ENCODE measurements at places on chromosomes 12 and 14. TPM values are rescaled to one million over a fixed set of nuclear protein-coding genes. Genes with fewer than 3 reads are reported as not detected.

DNA sequence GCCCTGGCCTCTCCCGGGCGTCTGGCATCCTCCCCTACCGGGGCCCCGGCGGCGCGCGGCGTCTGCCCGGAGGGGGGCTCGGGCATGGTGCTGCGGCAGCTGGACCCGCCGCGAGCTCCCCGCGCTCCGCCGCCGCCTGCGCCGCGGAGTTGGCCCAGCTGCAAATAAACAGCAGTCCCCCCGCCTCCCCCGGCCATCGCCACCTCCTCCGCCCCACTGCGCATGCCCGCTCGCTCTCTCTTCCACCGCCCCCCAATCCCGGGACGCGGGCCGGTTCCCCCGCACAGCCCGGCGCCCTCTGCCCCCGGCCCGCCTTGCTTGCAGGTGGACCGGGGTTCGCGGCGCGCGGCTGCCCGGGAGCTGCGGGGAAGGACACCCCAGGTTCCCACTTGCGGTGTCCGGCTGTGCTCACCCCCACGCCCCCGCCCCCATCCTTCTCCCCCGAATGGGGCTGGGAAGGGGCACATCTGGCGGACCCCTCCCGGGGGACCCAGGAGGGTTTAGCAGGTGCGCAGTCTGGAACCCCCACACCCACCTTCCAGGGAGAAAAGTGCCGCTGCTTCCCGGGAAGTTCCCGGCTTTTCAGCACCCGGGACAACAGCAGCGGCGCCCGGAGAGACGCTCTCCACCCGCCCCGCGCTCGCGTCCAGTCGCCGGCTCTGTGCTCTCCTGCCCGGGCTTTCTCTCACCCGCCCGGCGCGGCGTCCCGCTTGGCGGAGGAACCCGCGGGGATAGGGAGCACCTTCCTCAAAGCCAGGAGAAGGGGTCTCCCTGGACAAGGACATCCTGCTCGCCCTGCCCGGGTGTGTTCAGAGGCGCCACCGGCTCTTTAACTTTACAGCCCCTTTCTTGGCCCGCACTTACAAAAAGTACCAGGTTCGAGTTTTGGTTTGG lies at the start of gene TMTC1:
TSS of gene TMTC1 (minus strand) at position 170 of the 894 bp plus-strand sequence. CDS start 191 bp downstream, outside the sequence.
- peaks cover 12% of the 10 kb centered on the region for H3K4me1 ChIP-seq
- no peaks in the 10 kb centered on the region for H3K36me3 ChIP-seq
- peak within 1 kb of the TSS; percentile 38 for H3K4me3 ChIP-seq
- peak; percentile 42 for DNase-seq
- no peaks in the 10 kb centered on the region for H3K27me3 ChIP-seq
- H3K27ac ChIP-seq: peak within 1 kb of the TSS; percentile 64

GRCh38 chr12:53631721-53632120 lies 5.5 kb upstream of the ATF7 start:
- DNase-seq: no peak
- no peak overlapping the region for H3K27ac ChIP-seq
- H3K4me3 ChIP-seq: no peak overlapping the region
- no peaks in the 10 kb centered on the region for H3K4me1 ChIP-seq
- no peaks in the 10 kb centered on the region for H3K36me3 ChIP-seq

- no peak overlapping the region for H3K4me3 ChIP-seq
- no peak for DNase-seq
- no peak overlapping the region for H3K27ac ChIP-seq
- no peaks in the 10 kb centered on the region for H3K27me3 ChIP-seq
- H3K4me1 ChIP-seq: no peaks in the 10 kb centered on the region
- H3K36me3 ChIP-seq: no peaks in the 10 kb centered on the region
These were observed 120.7 kb upstream of the PTPRB start for GRCh38 chr12:70757830-70758493.

DNA sequence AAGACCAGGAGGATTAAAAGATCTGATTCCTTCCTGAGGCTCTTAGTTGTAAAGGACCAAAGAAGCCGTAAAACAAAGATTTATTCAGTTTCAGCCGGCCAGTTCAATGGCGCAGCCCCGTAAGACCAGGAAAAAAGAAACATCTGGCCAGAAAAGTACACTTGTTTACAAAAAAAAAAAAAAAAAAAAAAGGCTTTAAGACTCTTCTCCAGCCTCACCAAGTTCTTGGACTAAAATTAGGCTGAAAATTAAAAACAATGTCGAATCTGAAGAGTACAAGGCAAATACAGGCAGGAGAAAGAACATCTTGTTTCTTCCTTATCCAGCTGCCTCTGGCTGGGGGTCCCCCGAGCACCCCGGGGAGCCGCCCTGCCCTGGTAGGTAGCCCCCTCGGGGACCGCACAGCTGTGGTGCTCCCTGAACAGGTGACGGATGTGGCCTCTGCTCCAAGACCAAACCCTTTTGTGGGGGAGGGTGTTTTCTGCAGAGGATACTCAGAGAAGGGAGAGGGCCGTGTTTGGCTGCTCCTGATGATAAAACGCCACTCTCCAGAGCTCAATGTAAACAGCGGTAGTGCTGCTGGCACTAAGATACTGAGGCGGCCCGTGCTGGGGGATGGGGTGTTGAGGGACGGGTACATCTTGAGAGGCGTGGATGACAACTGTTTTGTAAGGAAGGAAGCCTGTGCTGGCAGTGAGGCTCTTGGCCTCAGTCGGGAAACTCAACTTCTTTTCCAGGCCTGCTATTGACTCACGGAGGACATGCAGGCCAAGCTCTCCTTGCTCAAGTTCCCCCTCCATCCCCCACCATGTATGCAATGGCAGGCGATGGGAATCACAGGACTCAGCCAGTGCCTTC lies 201.0 kb upstream of the DIO3 start:
- H3K36me3 ChIP-seq: no peaks in the 10 kb centered on the region
- H3K27me3 ChIP-seq: no peaks in the 10 kb centered on the region
- no peaks in the 10 kb centered on the region for H3K4me1 ChIP-seq

DNA sequence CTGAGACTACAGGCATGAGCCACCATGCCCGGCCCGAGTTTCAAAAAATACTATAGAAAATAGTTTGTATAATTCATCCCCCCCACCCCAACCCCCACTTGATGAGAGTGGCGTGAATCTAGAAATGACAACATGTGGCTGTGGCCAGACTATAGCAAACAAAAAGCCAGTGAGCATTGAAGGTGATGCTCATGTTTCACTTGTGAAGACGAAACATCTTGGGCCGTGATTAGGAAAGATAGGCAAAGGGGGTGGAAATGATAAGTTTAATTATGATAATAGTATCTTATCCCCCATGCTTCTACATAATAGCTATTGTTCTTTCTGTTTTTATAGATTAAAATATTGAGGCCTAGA lies 8.5 kb downstream of the BORCS5 start:
- no peaks in the 10 kb centered on the region for H3K36me3 ChIP-seq
- no peak overlapping the region for H3K27ac ChIP-seq
- DNase-seq: no peak

DNA sequence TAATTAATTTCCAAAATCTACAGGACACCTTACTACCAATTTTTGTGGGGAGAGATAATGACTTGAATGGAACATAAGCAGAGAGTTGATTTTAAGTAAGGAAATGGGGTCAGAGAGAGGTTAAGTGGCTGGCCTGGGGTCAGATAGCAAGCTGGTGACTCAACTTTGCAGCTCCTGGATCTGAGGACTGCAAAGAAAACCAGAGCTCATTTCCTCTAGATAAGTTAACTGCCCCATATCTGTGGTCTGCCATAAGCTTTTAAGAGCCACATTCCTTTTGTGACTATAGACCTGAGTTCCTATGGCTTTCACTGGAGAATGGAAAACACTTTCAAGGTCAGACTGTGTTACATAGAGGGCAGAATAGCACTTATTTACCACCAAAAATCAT lies 201.2 kb upstream of the PRICKLE1 start:
- no peak overlapping the region for H3K4me3 ChIP-seq
- H3K27me3 ChIP-seq: no peaks in the 10 kb centered on the region
- H3K36me3 ChIP-seq: no peaks in the 10 kb centered on the region
- H3K4me1 ChIP-seq: no peaks in the 10 kb centered on the region

GRCh38 chr12:12622418-12622817 lies 10.7 kb downstream of the CREBL2 start:
- peak overlapping the region; percentile 42 for H3K27ac ChIP-seq
- no peaks in the 10 kb centered on the region for H3K27me3 ChIP-seq
- no peak overlapping the region for H3K4me3 ChIP-seq
- DNase-seq: no peak
- peaks cover 23% of the 10 kb centered on the region for H3K4me1 ChIP-seq
- no peaks in the 10 kb centered on the region for H3K36me3 ChIP-seq

DNA sequence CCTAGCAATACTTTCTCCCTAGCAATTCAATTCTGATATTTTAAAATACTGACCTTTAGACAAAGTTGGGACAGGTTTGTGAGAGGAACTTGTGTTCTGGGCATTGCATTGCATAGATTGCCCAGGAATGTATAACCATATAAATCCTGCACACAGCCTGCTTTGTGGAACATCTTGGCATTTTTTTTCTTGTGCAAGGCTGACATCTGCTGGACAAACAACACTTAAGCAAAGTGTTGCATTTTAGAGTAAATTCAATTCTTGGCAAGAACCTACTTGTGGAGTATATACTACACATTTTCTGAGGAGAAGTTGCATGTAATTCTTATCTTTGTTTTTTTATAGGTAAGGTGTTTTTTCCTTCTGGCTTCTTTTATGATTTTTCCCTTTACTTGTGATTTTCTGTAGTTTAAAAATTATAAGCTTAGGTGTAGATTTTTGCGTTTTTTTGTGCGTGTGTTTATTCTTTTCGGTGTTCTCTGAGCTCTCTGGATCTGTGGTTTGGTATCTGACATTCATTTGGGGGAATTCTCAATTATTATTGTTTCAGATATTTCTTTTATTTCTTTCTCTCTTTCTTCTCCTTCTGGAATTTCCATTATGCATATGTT lies 26.4 kb downstream of the TESPA1 start:
- H3K36me3 ChIP-seq: no peaks in the 10 kb centered on the region
- H3K27me3 ChIP-seq: no peaks in the 10 kb centered on the region
- no peak overlapping the region for H3K4me3 ChIP-seq
- no peak overlapping the region for H3K27ac ChIP-seq
- peaks cover 12% of the 10 kb centered on the region for H3K4me1 ChIP-seq

GRCh38 chr14:80781972-80782367 lies 159.6 kb downstream of the CEP128 start:
- no peak overlapping the region for H3K4me3 ChIP-seq
- H3K4me1 ChIP-seq: no peaks in the 10 kb centered on the region
- no peaks in the 10 kb centered on the region for H3K36me3 ChIP-seq
- H3K27me3 ChIP-seq: no peaks in the 10 kb centered on the region
- no peak for DNase-seq

GRCh38 chr14:40003773-40004172 lies 571.5 kb upstream of the FBXO33 start:
- H3K4me1 ChIP-seq: no peaks in the 10 kb centered on the region
- H3K36me3 ChIP-seq: no peaks in the 10 kb centered on the region
- no peak overlapping the region for H3K27ac ChIP-seq
- peak; percentile 24 for DNase-seq

GRCh38 chr14:90518941-90519256 lies 122.1 kb downstream of the CALM1 start:
- peak; percentile 31 for DNase-seq
- no peak overlapping the region for H3K4me3 ChIP-seq
- H3K36me3 ChIP-seq: no peaks in the 10 kb centered on the region
- no peak overlapping the region for H3K27ac ChIP-seq
- no peaks in the 10 kb centered on the region for H3K27me3 ChIP-seq

- no peaks in the 10 kb centered on the region for H3K36me3 ChIP-seq
- no peak overlapping the region for H3K4me3 ChIP-seq
- no peak overlapping the region for H3K27ac ChIP-seq
- H3K4me1 ChIP-seq: no peaks in the 10 kb centered on the region
These were observed 16.7 kb upstream of the E2F7 start for GRCh38 chr12:77082021-77082420.

DNA sequence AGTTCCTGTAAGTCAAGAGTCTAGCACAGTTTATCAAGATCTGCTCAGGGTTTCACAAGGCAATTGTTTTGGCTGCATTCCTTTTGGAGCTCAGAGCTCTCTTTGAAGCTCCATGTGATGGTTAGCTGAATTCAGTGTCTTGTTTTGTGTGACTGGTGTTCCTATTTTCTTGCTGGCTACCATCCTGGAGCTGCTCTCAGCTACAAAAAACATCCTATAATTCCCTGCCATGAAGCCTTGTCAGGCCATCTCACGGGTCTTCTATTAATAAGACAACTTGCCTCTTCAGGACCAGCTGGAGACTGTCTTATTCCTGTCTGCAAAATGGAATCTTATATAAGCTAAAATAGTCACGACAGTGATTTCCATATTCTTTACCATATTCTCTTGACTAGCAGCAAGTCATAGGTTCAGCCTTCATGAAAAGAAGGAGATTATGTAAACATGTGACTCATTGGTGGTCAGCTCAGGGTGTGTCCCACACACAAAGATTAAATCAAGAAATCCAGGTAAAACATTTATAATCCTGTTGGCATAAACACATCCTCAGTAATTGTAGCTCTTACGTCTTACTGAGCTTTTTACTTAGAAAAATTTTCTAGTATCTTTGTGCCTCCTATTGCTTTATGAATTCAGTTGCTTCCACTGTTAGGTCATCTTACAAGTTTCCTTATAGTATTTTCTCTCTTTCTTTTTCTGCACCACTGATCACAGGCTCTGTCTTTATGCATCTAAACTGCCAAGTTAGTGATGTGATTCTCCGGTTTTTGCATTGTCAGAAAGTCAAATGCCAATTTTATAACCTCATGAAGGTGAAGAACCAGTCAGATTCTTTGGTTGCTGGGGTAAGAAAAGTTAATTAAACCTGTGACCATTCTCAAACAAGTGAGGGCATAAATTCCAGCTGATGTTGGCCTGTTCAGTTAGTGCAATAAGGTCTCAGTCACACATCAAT lies 378.5 kb upstream of the MGAT4C start:
- no peaks in the 10 kb centered on the region for H3K27me3 ChIP-seq
- no peak for DNase-seq
- no peak overlapping the region for H3K27ac ChIP-seq
- no peak overlapping the region for H3K4me3 ChIP-seq
- H3K36me3 ChIP-seq: no peaks in the 10 kb centered on the region

DNA sequence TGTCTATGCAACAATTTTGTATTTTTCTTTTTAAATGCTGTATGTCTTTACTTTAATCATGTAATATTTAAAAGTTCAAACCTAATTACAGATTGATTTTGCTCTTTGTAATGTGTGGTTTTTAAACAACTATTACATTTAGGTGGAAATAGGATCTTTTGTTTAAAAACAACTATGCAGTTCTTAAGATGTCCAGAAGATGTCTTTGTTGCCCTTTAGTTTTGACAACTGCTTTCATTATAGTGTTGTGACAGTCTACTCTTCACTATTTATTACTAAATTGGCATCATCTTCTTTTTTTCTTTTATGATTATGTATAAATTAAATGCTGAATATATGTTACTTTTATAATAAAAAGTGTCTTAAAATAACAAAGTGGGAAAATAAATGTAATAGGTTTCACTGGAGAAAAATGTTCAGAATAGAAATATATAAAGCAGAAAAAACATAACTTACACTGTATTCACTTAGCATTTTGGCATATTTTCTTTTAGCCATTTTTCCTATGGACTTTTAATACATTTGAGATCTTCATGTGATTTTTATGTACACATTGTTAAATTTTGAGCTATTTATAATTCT lies 27.1 kb upstream of the PCNX4 start:
- H3K27me3 ChIP-seq: no peaks in the 10 kb centered on the region
- H3K36me3 ChIP-seq: no peaks in the 10 kb centered on the region
- no peak overlapping the region for H3K27ac ChIP-seq
- DNase-seq: no peak

GRCh38 chr14:52834440-52834842 lies 43.0 kb upstream of the GNPNAT1 start:
- DNase-seq: no peak
- no peaks in the 10 kb centered on the region for H3K36me3 ChIP-seq
- no peaks in the 10 kb centered on the region for H3K4me1 ChIP-seq
- no peaks in the 10 kb centered on the region for H3K27me3 ChIP-seq
- H3K27ac ChIP-seq: no peak overlapping the region

- H3K4me1 ChIP-seq: no peaks in the 10 kb centered on the region
- no peak overlapping the region for H3K4me3 ChIP-seq
- DNase-seq: no peak
- H3K27me3 ChIP-seq: no peaks in the 10 kb centered on the region
- no peaks in the 10 kb centered on the region for H3K36me3 ChIP-seq
These were observed 43.5 kb downstream of the SCARB1 start for GRCh38 chr12:124820199-124820598.

RNASE3 gene
- not detected for total RNA-seq

SLC7A7 gene
- total RNA-seq: 15.1 TPM

CCDC175 gene
- not detected for total RNA-seq

ALX1 gene
- total RNA-seq: not detected

Data from thyroid gland (tissue), 4 donors.